ENCODE measurements at places on chromosomes 5 and 9.

- no peak for DNase-seq
Observed at GRCh38 chr5:10289991-10290390, 17.7 kb downstream of the CMBL start.

DNA sequence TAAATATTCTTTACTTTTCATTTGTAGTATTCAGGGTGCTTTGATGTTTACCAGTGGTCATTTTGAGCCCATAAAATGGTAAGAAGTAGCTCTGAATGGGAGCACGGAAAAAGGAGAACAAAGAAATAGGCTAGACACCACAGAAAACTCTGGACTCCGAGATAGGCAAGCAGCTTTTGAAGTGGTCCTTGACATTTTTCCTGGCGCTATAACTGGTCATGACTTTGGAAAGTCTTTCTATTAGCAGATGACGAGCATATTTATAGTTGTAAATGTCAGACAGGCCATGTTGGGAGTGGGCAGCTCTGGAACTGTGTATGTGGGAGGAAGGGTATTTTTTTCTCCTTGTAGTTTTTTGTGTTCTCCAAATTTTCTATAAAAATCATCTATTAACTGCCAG lies 126.1 kb upstream of the POC5 start:
- DNase-seq = no peak

- no peak for DNase-seq
Observed at GRCh38 chr9:281741-282645, 67.3 kb downstream of the DOCK8 start.

- DNase-seq = no peak
Observed at GRCh38 chr5:102542057-102542456, 43.3 kb upstream of the SLCO6A1 start.

GRCh38 chr5:163565931-163566608 lies 60.7 kb downstream of the MAT2B start:
- DNase-seq = peak; percentile 18

DNA sequence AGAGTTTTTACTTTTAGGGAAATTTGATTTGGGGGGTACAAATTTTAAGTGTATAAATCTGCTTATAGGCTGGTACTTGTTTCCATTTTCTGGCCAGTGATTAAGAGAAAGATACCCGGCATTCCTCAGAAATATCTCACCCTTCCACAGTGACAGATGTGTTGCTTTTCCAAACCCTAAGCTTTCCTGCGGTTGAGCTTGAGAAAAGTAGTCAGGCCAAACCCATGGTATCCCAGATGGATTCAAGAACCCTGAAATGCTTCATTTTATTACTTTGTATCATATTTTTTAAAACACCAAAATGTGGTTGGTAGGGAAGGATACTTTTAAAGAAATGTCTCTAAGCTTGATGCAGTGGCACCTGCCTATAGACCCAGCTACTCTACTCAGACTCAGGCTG lies 23.5 kb downstream of the SPTAN1 start:
- no peak for DNase-seq

DNA sequence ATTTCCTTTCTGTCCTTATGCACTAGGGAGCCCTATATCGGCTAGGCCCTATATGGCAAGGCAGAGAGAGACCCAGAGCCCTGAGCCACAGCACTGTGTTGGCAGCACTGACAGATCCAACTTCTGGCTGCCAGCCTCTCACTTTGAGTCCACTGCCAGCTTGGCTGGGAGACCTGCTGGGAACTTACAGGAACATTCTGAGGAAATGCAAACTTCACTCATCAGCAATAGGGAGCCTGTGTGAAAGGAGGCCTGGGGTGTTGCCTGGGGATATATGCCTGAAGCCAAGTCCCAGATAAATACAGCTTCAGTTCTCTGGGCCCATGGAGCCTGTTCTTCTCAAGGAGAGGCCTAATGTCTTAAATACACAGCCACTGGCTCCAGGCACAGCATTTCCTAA lies 78.0 kb downstream of the ADRB2 start:
- DNase-seq = no peak

GRCh38 chr5:137268646-137269045 lies 230.5 kb downstream of the SPOCK1 start:
- DNase-seq = no peak

- DNase-seq = peak; percentile 35
Observed at GRCh38 chr5:134647750-134648424, 698 bp upstream of the SEC24A start.

DNA sequence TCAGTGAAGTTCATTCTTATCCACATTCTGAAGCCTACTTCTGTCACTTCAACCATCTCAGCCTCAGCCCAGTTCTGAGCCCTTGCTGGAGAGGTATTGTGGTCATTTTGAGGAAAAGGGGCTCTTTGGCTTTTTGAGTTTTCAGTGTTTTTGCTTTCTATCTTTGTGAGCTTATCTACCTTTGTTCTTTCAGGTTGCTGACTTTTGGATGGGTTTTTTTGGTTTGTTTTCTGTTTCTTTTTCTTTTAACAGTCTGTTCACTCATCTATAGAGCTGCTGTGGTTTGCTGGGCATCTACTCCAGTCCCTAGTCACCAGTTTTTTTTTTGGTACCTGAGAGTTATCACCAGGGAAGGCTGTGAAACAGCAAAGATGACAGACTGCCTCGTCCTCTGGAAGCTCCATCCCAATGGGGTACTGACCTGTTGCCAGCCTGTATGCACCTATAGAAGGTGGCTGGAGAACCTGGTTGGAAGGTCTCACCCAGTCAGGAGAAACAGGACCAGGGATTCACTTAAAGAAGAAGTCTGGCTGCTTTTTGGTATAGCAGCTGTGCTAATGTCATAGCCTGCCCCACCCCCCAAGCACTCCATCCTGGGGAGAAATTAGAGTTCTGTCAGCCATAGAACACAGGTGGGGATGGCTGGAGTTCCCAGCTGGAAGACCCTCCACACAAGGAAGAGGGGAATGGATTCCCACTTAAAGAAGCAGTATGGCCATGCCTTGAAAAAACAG lies 138.6 kb upstream of the TSLP start:
- no peak for DNase-seq

- no peak for DNase-seq
Observed at GRCh38 chr9:116555556-116556155, 131.4 kb upstream of the TRIM32 start.

- peak; percentile 41 for DNase-seq
Observed at GRCh38 chr5:108642170-108642906, 105.4 kb upstream of the FER start.

- DNase-seq = no peak
Observed at GRCh38 chr5:140383300-140383699, 18.3 kb upstream of the ANKHD1 start.

- no peak for DNase-seq
Observed at GRCh38 chr9:114212826-114213225, 57.5 kb downstream of the COL27A1 start.

GRCh38 chr5:171832775-171833174 lies 47.2 kb downstream of the SMIM23 start:
- DNase-seq = no peak

DNA sequence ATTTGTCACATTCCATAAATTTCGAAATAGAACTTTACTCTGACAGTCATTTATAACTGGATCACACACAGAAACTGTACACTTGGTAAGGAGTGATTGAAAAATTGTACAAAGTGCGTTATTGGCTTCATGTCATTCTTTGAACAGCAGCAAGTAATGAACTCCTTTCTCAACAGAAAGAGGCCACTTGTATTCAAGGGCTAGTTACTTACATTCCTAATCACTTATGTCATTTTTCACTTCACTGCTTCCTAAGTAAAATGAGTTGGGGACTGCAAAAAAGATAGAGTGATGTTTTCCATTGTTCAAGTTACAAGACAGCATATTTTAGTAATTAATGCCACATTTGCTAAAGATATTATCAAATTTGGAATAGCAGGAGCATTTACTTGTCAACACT lies 893.2 kb downstream of the DTWD2 start:
- DNase-seq = no peak

GRCh38 chr9:126813072-126813471 lies 8.2 kb downstream of the ZBTB43 start:
- no peak for DNase-seq

- DNase-seq = no peak
Observed at GRCh38 chr5:136098176-136098575, 34.5 kb upstream of the SMAD5 start.

DNA sequence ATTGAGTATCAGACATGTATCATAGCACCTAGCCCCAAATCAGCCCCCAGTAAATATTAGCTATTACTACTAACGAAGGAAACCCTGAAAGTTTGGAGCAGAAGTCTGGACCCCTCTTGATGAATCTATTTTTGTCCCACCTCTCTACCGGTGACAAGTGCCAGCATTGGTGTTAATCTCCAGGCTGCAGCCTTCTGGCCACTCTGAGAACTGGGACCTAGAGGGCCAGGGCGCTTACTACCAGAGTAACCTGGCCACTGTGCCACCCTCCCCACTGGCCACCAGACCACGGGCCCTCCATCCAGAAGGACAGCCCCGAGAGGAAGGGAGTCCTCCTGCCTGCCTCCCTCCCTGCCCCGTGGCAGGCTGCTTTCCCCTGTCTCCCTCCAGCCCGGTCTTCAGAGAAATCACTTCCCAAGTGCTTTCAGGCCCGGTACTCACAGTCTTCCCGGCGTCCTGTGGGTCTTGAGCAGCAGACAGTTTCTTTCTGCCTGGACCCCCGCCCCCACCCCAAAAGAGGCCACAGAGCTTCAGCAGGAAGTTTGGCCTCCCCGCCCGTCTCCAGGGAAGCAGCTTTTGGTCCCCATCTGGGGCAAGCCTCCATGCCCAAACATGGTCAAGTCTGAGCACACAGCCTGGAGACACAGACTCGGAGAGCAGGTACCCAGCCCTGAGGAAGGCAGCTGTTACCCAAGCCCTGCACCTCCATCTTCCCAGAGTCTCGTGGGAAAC lies at the start of gene KCNMB1:
Gene KCNMB1, minus strand, starts transcription at position 550 of the 732 bp plus-strand sequence. CDS start 3,920 bp downstream, outside the sequence.
- DNase-seq = no peak

DNA sequence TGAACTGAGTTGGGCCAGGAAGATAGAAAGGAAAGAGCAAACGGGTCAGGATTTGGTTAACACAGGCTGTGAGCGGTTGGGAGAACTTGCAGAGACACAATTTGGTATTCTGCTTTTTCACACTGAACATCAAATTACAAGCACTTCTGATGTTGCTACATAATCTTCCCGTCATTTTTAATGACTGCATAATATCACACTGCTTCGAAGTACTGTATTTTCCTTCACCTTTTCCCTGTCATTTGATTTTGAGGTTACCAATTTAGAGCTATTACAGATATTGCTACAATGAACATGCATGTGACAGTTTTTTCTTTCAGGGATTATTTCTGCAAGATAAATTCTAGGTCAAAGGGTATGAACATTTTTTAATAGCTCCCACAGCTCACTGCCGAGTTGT lies 71.4 kb upstream of the CPEB4 start:
- DNase-seq = no peak

- DNase-seq = no peak
Observed at GRCh38 chr9:109277451-109277850, 43.4 kb downstream of the EPB41L4B start.

GRCh38 chr9:36018891-36019720 lies 17.6 kb upstream of the RECK start:
- no peak for DNase-seq

DNA sequence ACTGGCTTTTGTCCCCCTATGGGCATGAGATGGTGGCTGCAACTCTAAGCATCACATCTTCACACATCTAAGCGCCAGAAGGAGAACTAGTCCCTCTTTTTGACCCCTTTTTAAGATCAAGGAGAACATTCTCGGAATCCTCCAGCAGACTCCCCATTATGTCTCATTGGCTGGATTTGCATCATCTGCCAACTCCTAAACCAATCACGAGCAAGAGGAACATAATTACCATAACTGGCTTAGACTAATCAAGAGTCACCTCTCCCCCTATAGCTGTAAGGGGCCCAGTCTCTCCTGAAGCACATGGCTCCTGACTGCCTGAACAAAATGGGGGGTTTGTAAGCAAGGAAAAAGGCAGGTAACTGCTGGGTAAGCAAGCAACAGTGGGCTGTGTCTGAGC lies 68.5 kb upstream of the IQGAP2 start:
- DNase-seq = no peak

DNA sequence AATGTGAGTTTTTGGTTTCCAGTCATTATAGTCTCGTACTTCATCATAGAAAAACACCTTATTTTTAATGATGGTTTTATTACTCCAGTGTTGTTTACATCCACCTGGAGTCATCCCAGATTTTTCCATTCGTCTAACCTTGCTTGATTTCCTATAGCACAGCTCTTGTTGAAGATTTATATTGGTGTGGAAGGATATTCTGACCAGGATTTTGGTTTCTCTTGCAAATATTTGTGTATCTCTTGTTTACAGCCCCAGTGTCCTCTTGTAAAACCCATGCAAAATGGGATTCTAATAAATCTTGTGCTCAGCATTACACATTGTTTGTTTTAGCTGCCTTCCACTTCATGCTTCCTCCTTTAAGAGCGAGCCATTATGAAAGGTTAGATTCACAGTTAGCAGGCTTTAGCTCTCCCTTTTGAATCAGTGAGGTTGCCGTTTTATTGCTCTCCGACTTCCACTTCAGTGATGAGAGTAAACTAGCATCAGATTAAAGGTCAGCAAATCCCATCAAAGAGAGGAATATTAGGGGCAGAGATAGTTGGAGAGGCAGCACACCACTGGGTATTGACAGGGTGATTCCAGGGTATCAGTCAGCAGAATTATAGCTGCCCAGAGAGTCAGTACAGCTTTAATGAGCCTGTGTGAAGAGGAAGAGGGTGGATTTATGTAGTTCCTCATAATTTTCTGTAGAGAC lies 157.1 kb downstream of the PBX3 start:
- no peak for DNase-seq

- DNase-seq = no peak
Observed at GRCh38 chr9:133733796-133734533, 4.2 kb downstream of the SARDH start.

GRCh38 chr5:51188001-51188591 lies 195.2 kb upstream of the ISL1 start:
- DNase-seq = no peak

DNA sequence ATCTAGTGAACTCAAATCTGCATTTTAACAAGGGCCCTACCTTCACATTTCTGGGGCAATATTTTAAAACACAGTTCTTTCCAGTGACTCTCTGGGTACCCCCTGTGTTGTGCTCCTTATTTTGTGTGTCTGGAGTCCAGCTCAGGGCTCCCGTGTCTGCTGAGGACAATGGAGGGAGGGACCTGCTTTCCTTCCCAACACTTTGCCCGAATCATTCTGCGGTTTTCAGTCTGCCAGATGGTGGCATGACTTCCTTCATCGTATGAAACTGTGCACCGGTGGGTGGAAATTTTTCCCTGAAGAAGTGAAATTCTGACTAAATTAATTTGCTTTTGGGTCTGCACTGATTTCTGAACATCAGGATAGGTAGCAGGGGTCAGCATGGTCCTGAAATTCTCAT lies 153.6 kb upstream of the CD180 start:
- no peak for DNase-seq

Measured in activated CD8-positive, alpha-beta memory T cell treated with anti-CD3 and anti-CD28 coated beads, Interleukin-2, amount 50 U/mL, for 4 hours (primary cell).